Neural cell (in vitro differentiated cells): ENCODE measurements at places on chromosomes 7 and 10. TPM values are rescaled to one million over a fixed set of nuclear protein-coding genes. Genes with fewer than 3 reads are reported as not detected.

Gene FKBP14
- 19.6 and 36.7 TPM in 2 replicates for polyA plus RNA-seq

Gene ACSL5
- polyA plus RNA-seq = not detected in 2 replicates

Gene NEURL1
- polyA plus RNA-seq = 12.3 and 15.7 TPM in 2 replicates

Gene HOXA13
- not detected in 2 replicates for polyA plus RNA-seq

Gene MYO3A
- polyA plus RNA-seq = 3.0 and 4.1 TPM in 2 replicates
